Fibroblast of skin of abdomen (primary cell): ENCODE measurements at places on chromosomes 7 and 10.

GRCh38 chr10:30155401-30155800 lies 96.0 kb upstream of the JCAD start:
- no peak for DNase-seq

DNA sequence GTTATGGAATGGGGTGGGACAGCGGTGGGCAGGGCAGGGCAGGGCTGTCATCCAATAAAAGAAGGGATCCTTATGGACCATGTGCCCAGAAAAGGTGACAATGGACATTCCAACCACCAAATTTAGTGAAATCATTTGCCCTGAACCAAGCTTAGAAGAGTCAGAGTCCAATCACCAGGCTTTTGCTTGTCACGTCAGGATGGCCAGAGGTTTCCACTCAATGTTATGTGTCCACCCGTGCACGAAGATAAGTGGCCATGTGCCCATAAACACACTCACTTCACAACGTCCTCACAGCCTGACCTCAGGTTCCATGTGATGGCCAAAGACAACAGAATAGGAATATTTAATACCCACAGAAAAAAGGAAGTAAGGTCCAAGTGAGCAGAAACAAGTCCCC lies 36.6 kb upstream of the PLPP4 start:
- no peak for DNase-seq

DNA sequence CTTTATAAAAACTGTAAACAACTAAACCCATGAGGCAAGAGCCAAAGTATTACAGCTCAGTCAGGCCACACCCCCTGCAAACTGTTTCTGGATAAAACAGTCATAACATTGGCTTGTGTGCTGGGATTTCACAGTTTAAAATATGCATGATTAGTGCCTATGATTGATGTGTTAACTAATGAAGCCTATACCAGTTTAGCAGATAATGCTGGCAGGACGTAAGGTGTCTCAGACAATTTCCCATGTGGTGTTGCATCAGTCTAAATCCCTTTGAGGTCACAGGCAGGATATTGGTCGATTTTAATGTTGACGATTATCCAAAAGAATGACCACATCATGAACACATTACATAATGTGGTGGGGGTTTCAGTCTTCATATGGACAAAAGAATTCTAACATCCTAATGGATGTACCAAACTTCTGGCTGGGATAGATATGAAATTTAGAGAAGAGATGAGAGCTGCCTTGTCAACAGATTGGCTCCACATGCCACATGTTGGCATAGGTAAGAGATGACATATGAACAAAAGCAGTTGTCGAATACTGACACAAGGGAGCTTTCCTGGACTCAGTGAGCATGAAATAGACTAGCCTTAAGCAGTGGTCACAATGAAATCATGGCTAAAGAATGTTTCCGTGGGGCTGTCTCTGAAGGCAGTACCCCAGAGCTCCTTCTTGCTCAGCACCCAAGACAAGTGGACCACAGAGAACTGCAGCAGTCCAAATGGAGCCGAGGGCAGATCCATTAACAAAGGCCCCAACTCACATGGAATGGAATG lies 445.6 kb downstream of the GFRA1 start:
- DNase-seq, result peak; percentile 84

GRCh38 chr7:117086788-117087187 lies 133.5 kb downstream of the ST7 start:
- no peak for DNase-seq

- no peak for DNase-seq
Observed at GRCh38 chr7:157423886-157424565, 87.2 kb downstream of the DNAJB6 start.

DNA sequence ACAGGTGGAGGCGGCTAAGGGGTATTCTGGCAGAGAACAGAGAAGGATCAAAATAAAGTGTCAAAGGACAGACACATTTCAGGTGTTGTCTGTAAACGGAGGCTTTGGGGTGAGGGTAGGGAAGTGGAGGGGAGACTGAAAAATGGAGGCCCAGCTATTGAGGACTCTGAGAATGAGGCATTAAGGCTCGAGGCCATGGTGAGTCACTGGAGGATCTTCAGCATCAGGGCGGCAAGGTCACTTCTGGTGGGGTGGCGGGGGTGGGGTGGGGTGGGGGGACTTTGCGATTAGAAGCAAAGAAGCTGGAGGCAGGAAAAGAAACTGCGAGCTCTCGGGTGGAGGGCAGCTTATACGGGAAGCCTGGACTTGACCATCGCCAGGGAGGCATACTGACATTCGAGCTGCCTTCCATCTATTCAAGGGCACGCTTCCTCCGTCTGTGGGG lies 58.4 kb upstream of the PCGF5 start:
- peak; percentile 8 for DNase-seq

- DNase-seq, result no peak
Observed at GRCh38 chr7:2717293-2718261, 29.6 kb downstream of the AMZ1 start.

- no peak for DNase-seq
Observed at GRCh38 chr10:13404791-13405190, 56.7 kb upstream of the SEPHS1 start.

- peak; percentile 55 for DNase-seq
Observed at GRCh38 chr10:27743877-27744801, 1.5 kb downstream of the MKX start.

DNA sequence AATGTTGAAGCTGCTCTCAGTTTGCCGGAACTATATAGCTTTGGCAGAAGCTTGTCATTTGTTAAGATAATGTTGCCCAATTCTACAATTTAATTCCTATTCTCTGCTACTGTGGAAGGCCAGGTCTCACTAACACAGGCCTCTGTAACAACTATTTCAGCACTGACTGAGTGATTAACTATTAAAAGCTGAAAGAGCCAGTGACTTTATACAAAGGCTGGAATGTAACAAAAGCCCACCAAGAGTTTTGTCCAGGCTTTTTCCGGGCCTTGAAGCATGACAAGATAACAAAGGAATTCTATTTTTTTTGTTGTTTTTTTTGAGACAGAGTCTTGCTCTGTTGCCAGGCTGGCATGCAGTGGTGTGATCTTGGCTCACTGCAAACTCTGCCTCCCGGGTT lies 795.6 kb downstream of the PHTF2 start:
- peak; percentile 49 for DNase-seq
